ENCODE measurements at places on chromosomes 3 and 15.

GRCh38 chr3:136075218-136075808 is 109.8 kb downstream of the PPP2R3A start:
- peak; percentile 89 for DNase-seq

DNA sequence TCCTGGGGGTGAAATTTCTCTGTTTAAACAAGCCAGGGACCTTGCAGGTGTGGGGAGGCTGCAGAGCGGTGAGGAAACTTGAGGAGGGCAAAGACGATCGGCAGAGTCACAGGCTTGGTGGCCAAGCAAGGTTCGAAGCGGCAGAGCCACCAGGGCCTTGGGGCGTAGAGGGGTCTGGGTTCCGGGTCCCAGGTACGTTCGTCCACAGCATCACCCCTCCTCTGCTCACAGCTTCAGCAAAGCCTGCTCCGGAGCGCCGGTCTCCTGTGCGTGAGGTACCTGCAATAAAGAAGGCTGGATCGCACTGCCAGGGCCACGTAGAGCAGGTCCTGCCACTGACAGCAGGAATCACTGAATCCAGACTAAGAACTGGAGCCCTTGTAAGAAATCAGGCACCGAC is 66.8 kb upstream of the PCSK6 start:
- DNase-seq = no peak

DNA sequence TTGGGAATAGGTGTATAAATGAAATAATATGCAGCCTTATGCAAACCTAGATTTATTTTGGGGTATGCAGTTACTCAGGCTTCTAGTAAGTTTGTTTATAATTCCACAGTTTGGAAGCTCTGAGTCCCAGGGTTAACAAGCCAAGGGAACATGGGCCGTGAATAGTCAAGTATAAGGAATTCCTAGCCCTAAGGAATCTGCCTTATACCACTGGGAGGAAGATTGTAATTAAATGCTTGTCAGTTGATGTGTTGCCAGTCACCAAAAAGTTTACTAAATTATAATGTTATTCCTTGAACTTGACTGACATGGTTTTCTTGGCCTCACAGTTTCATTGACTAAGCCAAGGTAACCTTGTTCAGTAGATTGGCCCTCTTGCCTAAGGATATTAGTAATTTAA is 72.4 kb upstream of the SGO1 start:
- no peak for DNase-seq

GRCh38 chr15:79640206-79640605 is 208.1 kb downstream of the MINAR1 start:
- DNase-seq = no peak

DNA sequence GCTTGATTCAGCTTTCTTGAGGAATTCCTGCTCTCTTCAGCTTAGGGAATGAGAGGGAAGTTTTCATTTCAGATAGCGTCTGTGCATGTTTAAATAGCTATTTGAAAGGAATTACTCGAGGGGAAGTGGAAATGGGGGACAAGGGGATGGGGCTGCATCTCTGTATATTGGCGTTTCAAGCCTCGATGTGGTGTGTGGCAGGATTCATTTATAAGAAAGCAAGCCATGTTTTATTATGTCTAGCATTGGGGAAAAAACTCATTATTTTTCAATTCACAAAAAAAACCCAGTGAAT is 1.0 kb downstream of the ATP2C1 start:
- DNase-seq = no peak

DNA sequence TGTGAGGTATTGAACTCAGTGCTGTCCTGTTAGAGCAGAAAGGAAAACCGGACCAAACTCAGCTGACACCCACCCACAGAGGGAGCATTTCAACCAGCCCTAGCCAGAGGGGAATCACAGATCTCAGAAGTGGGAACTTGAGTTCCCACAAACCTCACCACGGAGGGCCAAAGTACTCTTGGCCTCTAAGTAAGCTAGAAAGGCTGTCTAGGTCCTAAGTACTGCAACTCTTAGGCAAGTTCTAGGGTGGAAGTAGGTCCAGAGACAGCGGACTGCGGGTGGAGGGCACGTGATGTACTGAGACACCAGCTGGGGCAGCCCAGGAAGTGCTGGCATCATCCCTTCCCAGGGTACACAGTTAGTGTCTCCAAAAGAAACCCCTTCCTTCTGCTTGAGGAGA is 34.1 kb downstream of the EOMES start:
- no peak for DNase-seq
